Activated CD4-positive, alpha-beta memory T cell treated with anti-CD3 and anti-CD28 coated beads, Interleukin-2, amount 10 ng/mL, durations not matched to agents 7 days and 5 days (primary cell): ENCODE measurements at places on chromosomes 5 and 9. TPM values are rescaled to one million over a fixed set of nuclear protein-coding genes. Genes with fewer than 3 reads are reported as not detected.
A peak's percentile ranks its signal among the peaks of the same experiment; 100 is the strongest.

DNA sequence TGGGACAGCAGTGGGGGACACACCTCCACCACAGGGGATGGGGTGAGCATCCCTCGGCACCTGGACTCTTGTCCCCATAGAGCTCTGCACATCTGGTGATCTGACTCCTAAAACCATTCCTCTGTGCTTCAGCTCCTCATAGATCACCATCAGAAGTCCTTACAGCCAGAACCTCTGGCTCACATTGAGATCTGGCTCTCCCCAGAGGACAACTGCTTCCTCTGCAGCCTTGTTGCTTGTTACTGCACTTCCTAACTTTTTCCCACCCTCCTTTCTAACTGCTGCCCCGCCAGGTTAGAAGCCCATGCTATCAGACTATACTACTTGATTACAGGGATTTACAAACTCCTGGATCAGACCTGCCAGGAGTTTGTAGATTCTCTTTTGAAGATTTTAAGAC, 64.5 kb downstream of the ARSB start:
- no peak for DNase-seq

The KCNV2 gene
- total RNA-seq, result not detected

The LRRTM2 gene
- not detected for total RNA-seq

GRCh38 chr9:120783602-120784047, 9.6 kb downstream of the FBXW2 start:
- no peak for DNase-seq

DNA sequence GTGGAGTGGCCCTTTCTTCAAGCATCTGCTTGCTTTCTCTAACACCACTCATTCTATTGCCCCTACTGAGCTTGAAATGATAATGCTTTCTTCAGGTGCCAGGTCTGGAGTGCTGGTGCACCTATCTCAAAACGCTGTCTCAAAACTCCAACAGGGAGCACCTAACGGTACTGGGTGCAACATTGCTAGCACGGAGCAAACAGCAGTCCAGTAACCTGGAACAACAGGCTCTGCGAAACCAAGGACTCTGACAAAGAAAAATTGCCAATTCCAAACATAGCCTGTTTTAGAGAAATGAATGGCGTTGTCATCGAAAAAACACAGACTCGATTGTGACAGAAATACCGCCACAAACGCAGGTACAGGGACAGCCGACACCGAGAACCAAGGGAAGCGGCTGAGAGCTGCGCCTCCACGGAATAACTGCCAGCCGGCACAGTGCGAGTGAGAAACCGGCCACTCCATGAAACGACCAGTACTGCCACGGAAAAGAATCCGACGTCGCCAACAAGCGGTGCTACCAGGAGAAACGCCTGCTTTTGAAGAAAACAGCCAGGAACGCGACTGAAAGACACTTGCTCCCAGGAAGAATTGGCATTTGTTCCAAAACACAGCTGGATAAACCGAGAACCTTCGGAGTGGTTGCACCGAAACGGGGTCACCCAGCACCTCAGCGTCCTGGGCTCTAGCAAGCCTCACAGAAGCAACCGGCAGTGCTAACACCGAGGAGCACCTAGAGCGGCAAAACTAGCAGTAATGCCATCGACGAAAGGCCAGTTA, 3.1 kb downstream of the ANXA2R start:
- no peak for DNase-seq

DNA sequence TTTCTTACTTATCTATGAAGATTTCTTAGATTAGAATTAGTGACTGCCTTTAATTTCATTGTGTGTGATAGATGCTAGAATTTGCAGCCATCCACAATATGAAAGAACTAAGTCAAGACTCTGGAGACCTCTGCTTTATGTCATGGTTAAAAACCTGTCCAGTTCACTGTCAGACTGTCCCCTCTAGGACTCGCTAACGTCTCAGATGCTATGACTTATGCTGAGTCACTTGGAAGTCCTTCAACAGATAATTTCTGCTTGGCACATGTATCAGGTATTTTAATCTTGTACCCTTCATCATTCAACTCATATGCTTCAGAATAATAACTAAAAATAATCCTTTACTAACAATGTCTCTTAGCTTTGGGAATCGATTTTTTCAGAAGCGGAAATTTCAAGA, 230.5 kb upstream of the DMAC1 start:
- DNase-seq, result no peak

- DNase-seq, result no peak
These were observed 6.1 kb downstream of the IL13 start for GRCh38 chr5:132663771-132664695.

DNA sequence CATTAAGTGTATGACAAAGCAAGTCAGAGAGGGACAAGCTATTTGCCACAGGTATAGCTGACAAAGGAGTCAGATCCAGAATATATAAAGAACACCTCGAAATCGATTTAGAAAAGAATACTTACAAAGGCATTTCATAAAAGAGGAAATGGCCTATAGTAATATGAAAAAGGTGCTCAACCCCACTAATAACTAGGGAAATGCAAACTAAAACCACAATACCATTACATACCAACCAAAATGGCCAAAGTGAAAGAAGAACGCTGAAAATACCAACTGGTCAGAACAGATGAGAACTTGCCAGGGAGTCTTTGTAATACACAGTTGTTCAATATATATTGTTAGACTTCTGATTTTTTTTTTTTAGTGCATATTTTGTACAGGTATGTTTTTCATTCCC, 152.9 kb downstream of the CDC42SE2 start:
- DNase-seq, result no peak

GRCh38 chr9:129175825-129176633, 2.0 kb downstream of the IER5L start:
- peak; percentile 71 for DNase-seq

DNA sequence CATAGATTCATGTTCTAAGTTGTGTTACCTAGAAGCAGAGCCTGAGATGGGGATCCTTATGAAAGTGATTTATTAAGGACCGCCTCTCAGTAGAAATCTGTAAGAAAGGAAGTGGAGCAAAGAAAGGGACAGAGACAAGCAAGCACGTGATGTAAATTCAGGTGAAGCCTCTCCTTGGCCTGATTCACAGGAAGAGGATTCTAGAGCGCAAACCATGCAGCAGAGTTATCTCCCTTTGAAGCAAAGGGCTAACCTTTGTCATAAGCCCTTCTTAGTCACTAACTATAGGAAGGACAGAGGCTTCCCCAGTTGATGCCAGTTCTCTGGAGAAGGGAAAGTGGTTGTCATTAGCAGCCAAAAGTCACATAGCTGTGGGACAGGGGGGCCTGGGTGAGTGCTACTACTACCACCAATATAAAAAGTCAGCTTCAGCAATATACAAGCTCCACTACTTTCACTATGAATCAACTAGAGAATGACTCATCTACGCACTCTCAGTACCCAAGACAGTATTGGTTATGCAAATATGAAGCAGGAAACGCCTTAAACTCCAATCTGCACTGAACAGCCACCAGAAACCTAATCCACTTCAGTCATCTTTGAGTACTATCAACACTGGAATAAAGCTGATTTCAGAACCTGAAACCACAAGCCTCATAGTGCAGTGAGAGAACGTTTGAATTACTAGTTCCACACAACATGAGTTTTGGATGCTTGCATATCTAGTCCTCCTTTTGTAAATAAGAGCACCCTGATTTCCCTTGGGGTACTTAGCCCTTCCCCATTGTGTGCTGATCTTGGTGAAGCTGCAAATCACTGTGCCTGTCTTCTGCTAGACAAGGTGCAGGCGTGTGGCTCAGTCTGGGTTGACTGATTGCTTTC, 162.7 kb downstream of the ZNF608 start:
- peak; percentile 34 for DNase-seq

The GOLM1 gene
- 4.4 TPM for total RNA-seq

The ARHGEF37 gene
- total RNA-seq, result 1.1 TPM

DNA sequence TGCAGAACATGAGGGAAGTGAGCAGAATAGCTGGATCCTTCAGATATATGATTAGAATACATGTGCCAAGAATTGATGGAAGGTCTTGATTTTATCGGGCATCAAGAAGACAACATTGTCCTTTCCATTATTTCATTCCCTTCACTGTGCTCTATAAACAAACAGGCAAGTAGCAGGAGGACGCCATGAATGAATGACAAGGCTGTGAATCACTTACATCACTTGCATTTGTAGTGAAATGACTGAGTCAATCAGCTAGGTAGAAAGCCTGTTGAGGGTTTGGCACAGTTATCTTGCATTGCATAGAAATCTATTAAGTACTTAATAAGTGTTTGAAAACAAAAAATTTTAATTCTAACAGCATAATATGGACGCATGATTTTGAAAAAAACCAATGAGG, 548.8 kb upstream of the IZUMO3 start:
- DNase-seq, result no peak

GRCh38 chr9:95030920-95031642, 286.4 kb downstream of the FANCC start:
- no peak for DNase-seq

The S1PR3 gene
- not detected for total RNA-seq

GRCh38 chr9:105290418-105290817, 46.0 kb downstream of the SLC44A1 start:
- DNase-seq, result no peak

The FAM200C gene
- 1.0 TPM for total RNA-seq

GRCh38 chr9:75455444-75455921, 367.2 kb downstream of the OSTF1 start:
- no peak for DNase-seq

The GPX3 gene
- total RNA-seq, result not detected

GRCh38 chr5:52134013-52134650, 653.6 kb upstream of the ITGA1 start:
- DNase-seq, result no peak

DNA sequence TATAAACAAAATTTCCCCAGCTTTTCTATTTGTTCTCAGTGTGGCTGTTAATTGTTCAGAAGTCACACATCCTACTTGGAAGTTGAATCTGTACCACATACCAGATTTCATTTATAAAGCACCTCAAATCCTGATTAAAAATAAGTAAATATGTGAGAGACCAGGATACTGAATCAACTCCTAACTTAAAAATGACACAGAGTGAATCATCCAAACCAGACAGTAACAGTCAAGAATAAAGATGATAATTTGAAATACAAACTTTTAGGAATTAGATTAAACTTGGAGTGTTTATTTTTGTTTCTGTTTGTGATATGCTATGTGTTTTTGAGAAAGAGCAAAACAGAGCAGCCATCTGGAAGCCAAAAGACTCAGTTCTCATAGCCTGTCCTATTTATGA, 633.2 kb upstream of the RORB start:
- no peak for DNase-seq

- DNase-seq, result no peak
These were observed 292.1 kb downstream of the GADD45G start for GRCh38 chr9:89896806-89897340.
